ENCODE measurements at places on chromosomes 3 and 15.

DNA sequence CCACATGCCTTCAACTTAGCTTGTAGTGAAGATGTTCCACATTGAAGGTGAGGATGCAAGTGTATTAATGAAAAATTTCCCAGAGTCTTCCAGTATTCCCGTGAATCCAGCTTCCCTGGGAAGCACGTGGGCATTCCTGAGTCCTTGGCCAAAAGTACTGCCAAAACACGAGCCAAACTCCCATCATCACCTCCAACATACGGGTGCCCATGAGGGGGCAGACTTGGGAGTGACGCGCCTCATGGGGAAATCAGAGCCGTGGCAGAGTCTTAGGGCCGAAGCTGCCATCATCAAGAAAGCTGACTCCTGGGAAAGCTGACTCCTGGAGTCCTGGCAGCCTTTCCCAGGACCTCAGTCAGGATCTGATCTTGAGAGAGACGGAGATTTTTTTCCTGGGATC, 20.1 kb upstream of the TM2D3 start:
- no peak for DNase-seq

GRCh38 chr3:134463676-134464063, 22.1 kb downstream of the ANAPC13 start:
- DNase-seq = no peak

- no peak for DNase-seq
Measured at GRCh38 chr3:185959609-185960521, 22.1 kb upstream of the TRA2B start.

DNA sequence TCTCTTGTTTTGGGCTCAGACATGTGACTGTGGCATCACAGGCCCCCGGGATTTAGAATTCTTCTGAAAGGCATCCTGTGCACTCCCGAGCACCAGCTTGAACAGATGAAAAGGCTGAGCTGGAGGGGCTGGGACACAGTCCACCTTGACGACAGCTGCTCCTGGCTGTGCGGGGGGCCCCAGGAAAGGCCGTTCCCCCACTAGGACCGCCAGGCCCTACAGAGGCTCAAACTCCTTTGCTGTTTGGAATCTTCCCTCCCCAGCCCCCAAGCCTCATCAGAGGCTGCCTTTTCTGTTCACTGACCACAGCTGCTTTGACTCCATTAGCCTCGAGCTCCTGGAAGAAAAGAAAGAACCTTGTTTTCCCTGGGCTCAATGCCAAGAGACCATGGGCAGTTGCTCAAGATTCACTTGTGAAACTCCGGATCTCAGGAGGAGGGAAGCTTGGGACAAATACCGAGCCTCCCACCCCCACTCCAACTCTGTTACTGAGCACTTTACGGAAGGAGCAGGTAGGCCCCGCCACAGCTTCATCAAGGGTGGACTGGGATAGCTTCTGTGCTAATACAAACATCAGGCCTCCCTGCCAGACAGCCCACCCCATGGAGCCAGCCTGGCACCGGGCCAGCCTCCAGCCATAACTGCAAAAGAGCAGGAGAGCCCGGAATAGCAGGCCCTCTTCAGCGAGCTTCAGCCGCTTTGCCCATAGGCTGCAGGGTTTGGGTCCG, 15.7 kb downstream of the CIDEC start:
- DNase-seq = no peak

DNA sequence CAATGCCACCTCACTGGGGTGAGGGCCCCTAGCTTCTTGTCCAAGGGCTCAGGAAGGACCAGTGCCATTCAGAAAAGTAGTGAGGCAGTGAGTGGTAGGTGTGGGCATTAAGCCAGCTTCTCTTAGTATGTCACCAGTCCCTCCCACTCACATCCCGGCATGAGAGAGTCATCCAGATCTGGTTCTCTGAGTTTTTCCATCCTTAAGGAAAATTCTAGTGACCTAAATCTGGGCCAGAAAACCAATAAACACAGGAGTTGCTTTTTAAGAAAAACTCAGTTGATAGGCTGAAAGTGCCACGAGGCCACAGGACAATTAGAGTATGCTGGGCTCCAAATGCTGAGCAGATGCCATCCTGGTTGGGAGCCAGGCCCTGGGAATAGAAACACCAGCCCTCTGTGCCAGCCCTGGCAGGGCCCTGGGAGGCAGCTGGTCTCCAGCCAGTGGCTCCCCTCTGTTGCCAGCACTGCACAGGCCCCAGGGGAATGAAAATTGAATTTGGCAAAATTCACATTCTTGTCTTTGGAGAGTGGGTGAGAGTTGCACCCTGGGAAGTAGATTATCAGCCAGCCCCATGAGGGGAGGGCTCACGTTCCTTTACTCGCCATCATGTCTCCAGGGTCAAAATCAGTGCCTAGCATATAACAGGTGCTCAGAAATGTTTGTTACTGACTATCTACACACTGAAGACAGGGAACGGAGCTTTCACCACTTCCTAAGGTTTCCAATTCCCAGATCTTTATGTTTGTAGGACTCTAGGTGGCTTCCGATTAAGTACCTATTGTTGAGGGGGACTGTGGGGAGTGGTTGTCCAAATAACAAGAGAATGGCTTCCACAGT, 52.8 kb downstream of the FAM43A start:
- DNase-seq = no peak

DNA sequence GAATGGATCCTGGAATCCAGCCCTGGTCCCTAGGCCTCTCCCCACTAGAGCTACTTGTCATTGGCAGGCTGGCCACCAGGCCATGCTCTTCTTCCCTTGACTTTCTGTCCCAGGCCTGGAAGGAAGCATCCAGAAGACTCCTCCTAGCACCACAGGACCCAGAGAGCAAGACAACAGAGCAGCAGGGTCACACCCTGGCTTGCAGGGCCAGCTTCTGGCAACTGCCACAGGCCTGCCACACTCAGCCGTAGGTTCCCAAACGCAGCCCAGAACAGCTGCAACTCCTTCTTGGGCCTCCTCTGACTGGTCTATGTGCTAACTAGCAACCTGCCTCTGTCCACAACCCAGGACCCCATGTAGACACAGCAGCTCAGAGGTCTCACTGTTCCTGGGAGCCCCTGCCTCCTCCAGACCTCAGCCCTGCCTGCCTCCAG, 36.8 kb upstream of the RPL32 start:
- no peak for DNase-seq

- DNase-seq = no peak
Measured at GRCh38 chr3:188343894-188344293, 189.9 kb downstream of the LPP start.

DNA sequence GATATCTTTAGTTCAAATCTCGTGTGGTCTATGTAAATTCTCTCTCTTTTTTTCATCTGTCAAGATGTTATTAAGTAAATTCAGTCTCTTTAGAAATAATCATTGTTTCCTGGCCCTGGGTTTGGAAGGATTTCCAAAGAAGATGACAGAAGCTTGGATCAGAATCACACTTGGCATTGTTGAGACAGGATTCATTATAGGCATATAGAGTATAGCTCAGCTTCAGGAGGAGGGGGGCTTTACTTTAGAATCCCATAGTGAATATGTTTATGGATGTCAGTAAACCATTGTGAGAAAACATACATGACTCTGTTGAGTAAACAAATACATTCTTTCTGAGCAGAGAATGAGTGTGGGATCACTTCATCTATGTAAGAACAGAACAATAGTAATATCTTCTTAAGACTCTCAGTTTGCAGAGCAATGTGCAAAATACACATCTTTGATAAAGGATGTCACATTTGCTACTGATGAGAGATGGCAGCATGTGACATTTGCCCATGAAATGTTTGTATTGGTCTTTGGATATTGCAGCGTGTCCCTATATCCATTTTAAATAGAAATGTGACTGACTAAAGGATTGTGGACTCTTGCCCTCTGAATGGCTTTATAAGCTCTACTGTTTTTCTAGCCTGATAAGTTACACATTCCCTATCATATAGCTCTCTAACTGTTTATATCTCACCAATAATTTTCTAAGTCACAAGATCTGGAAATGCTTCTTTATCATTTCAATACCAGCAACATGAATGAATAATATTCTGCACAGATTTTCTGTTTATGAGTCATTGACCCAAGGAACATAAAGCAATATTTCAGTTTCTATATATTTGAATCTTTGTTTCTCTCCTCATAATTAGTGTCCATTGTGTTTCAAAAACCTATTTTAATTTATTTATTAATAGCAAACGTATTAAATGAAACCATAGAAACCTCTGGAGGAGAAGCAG, 95.6 kb upstream of the THRB start:
- no peak for DNase-seq

GRCh38 chr3:130384476-130385025, 39.1 kb downstream of the COL6A5 start:
- no peak for DNase-seq

DNA sequence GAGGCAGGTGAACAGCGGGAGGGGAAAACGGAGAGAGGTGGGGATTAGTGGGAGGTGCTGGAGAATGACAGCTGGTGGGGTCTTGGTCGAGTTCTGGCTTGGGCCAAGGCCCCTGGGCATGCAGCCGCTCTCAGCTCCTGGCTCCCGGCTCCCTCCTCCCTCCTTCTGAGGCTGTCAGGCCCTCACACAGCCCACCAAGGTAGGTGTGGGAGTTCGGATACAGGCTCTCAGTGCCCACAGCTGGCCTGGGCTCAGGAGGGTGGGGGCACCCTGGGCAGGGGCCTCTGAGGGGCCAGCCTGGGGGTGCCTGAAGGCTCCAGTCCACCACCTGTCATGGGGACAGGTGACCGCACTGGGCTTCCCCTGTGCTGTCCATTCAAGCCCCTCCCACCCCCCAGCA, 39.9 kb downstream of the PLXNA1 start:
- no peak for DNase-seq

DNA sequence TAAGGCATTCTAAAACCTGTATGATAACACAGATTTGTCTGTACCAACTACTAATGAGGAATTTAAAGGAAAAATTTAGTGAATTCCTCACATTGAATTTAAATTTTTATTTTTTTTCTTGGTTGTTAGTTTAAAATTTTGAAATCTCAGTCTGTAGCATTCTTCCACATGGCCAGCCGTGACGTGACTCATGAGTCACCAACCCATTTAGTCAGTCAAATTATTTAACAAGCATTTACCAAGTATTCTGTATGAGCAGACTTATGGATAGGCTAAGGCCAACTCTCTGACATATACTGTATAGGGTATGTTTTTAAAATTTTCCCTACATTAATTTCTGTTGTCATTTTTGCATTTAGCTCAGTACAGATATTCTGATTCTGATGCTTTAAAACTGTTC, 112.9 kb downstream of the CNTN4 start:
- DNase-seq = no peak

DNA sequence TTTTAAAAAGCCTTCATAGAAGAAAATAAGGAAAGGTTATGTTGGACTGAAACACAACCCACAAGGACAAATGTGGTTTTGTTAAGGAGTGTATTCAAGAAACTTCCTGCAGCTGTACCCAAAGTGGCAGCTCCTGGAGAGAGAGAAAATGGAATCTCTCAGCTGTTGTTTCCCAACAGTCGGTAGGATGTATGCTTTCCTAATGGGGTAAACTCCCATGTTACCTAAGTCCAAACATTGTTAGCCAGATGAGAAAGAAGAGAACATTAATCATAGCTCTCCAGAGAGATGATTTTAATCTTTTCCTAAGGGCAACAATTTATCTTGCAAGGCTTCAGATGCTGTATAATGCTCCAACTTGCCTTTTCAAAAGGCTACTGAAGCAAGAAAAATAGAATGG, 22.6 kb upstream of the TEX9 start:
- DNase-seq = no peak

DNA sequence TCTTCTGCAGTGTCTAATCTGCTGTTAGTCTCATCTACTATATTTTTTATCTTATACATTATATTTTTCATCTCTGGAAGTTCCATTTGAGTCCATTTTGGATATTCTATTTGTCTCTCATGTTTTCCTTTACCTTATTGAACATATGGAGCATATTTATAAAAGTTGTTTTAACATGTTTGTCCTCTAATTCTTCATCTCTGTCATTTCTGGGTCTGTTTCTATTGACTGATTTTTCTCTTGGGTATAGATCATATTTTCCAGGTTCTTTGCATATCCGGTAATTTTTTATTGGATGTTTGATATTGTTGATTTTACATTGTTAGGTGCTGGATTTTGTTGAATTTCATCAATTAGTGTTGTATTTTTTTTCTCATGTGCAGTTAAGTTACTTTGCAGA, 37.5 kb upstream of the KLHL24 start:
- DNase-seq = no peak

- no peak for DNase-seq
Measured at GRCh38 chr3:107514453-107514852, 8.3 kb upstream of the BBX start.

DNA sequence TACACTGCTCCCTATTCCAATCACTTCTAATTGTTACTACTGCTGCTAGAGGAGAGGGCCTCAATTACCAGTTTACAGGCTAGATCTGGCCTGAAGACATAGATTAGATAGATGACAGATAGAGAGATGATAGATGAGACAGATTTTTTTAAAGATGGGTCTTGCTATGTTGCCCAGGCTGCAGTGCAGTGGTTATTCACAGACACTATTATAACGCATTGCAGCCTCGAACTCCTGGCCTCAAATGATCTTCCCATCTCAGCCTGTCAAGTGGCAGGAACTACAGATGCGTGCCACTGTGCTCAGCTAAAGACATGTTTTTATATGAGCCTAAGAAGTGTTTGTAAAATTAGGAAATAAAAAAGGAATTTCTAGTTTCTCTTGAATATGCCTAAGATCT, 6.2 kb downstream of the SLC33A1 start:
- no peak for DNase-seq

DNA sequence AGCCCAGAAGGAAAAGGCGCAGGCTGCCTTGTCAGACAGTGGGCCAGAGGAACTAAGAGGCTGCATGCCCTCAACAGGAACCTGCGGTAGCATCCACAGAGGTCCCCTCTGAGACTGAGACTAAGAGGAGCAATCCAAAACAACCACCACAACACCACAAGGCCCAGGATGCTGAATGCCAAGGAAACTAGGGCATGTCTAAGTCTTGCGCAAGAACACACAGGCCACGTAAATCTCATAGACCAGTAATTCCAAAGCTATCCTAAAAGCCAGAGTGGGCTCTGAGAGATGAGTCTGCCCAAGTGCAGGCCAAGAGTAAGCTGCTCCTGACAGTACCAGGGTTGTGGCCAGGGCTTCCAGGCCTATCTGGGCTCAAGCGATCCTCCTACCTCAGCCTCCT, 12.9 kb downstream of the MON1A start:
- no peak for DNase-seq

DNA sequence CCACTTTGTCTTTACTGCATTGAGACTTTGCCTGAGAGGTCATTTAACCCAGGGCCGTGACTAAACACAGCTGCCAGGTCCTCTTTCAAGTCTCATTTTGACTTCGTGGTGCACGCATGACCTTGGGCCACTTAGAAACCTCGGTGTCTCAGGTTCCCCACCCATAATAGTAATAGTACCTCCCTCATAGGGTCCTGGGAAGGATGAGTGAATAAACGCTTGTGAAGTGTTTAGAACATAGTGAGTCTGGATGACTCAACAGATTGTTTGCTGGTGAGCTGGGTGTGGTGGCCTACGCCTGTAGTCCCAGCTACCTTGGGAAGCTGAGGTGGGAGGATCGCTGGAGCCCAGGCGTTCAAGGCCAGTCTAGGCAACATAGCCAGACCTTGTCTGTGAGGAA, 56.3 kb downstream of the BDH1 start:
- no peak for DNase-seq

All from activated CD8-positive, alpha-beta memory T cell treated with anti-CD3 and anti-CD28 coated beads, Interleukin-2, amount 50 U/mL, for 48 hours (primary cell).